ENCODE measurements at places on chromosomes 7 and 10.

DNA sequence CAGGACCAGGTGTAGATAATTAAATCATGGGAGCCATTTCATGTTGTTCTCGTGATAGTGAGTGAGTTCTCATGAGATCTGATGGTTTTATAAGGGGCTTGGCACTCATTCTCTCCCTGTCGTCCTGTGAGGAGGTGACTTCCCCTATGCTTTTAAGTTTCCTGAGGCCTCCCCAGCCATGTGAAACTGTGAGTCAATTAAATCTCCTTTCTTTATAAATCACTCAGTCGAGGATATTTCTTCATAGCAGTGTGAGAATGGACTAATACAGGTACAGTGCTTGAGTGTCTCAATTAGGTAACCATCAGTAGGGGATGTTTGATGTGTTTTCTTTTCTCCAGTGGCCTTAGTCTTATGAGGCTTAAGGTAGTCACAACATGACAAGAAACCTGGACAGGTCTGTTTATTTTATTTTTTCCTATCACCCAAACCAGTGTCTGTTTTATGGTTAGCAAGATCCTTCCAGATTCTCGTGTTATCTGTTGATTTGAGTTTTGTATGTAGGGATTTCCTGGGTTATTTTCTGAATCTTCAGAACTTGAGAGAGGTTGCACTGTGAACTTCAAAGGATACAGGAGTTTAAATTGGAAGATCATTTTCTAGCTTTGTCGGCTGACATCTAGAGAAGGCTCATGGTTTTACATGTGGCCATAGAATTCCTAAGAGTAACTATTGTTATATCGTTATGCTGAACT, 32.1 kb downstream of the UMAD1 start:
- DNase-seq, result no peak

- no peak for DNase-seq
Measured at GRCh38 chr10:68090586-68090985, 15.5 kb upstream of the HERC4 start.

DNA sequence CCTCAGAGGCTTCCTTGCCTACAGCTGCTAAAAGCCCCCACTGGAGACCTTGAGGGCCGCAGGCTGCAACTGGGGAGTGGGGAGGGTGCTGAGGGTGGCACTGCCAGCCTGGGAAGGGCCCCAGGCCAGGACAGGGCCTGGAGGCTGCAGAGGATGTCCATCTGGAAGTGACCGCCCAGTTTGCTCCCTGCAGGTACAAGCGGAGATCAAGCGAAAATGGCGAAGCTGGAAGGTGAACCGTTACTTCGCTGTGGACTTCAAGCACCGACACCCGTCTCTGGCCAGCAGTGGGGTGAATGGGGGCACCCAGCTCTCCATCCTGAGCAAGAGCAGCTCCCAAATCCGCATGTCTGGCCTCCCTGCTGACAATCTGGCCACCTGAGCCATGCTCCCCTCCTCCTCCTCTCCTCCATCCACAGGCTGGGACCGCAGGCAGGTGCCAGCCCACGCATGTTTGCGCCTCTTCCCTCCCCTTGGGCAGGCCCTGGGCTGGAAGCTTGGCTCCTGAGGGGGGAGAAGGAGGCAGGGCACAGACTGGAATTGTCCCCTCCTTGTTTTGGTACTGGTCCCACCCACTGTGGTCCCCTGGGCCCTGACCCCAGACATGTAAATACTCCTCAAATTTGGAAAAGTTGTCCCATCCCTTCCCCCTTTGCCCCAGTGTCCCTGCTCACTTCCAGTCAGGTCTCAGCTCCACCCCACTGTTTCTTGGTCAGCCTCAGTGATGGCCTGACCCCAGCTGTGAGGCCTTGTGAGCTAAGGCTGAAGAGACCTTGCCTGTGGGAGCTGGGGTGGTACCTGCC, 54.4 kb downstream of the ADCYAP1R1 start:
- DNase-seq, result no peak

DNA sequence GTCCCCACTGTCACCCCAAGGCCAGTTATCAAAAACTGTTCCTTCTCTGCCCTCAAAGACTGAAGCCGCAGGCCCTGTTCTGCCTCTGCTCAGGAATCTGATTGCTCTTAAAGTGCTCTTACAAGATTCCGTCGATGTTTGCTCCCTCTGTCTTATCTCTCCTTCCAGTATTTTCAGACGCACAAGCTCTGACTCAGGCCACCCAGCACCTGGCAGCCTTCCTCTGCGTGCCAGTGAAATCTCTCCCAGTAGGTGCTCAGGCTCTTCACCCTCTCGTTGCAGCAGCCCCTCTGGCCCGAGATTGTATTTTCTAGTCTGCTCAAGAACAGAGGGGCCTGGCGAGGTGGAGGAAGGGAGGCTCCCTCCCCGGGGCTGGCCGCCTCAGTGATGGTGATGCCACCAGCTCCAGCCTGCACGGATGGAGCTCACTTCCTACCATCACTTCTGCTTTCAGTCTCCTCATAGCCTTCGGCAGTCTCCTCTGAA, 276.2 kb downstream of the USP6NL start:
- no peak for DNase-seq

- peak; percentile 58 for DNase-seq
Measured at GRCh38 chr10:127556916-127557315, 7.8 kb downstream of the NPS start.

DNA sequence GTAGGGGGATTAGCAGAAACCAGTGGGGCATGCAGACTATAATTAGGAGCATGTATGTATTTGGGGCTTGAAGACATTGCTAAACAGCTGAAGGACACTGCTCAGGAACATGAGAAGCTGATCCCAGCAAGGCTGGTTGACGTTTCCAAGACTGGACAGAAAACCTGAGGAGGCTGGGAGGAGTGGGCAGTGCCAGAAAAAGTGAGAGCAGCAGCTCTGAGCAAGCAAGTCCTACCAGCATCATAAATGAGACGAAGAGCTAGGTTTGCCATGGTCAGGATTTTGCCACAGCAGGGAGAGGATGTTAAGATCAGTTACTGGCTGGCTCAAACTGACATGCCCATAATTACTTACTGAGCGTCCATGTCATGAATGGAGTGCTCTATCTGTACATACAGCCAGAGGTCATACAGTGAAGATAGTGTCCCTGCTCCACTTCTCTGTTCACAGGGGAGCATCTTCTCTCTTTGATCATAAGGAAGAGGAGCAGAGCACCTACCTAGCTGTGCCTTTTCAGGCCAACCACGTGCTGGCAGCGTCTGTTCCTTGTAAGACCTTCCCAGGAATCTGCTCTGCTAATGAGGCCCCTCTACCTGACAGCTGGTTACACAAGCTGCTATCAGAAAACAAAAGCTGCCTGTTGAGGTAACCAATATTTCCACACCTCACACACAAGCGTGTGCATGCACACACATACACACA, 44.7 kb downstream of the PDE1C start:
- DNase-seq, result no peak

DNA sequence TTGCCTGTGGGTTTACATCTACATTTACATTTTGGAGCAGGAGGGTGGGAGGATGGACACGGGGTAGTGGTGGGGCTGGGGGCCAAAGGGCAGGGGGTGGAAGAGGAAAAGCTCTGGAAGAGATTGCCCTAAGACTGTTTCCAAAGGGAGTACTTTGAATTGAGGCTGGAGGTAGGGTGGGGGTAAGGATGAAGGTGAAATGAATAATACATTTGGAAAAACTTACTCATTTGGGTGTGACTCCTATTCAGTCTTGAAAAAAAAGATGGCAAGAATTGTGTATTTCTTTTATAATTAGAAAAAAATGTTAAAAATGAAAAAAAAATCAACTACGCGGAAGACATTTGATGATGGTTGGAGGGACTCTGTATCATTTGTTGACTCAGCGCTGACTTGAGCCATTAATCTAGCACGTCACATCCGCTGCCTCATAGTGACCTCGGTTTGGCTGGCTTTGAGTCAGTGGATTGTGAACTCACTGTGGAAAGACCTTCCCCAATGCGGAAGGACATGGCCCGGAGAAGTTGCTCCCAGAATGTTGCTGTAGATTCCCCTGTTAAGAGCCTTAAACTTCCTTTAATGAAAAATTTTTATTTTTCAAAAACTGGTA, 2.8 kb downstream of the FAM180A start:
- DNase-seq, result peak; percentile 63

- no peak for DNase-seq
Measured at GRCh38 chr7:55155351-55156117, 136.7 kb downstream of the EGFR start.

- DNase-seq, result no peak
Measured at GRCh38 chr10:78025685-78026364, 3.5 kb downstream of the POLR3A start.

DNA sequence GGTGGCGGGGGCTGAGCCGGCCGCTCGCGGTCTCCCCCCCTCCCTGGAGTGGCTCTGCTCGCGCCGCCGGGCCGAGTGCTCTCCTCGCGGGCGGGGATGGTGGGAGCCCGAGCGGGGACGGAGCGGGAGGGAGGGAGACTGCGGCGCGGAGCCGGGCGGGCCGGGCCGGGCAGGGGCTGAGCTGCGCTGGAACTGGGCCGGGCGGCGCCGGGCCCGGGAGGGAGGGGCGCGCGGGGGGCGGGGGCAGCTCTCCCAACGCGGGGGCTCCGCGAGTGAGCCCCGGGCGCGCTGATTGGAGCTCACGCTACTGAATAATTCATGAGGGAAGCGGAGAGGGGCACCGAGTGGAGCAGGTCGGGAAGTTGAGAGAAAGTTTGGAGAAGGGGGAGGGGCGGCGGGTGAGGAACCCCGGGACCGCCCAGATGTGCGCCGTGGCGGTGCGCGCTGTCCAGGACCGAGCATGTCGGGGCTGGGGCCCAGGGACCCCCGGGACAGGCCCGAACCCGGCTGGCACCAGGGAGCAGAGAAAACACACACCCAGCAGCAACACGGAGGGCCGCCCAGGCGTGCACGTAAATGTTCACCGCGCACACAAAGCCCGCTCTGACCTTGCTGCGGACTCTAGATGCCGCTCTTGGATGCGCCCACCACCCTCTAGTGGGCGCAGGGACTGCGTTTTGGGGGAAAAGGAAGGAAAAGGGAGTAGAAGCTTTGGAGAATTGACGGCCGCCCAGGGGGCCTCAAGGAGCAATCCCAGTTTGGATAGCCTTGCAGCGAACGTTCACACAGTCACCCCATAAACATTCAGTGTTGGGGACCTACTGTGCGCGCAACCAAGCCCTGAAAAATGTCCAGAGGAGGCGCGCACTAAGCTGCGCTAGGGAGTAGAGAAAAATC, at the start of gene EPHB4:
Gene EPHB4 (minus strand): TSS at position 194 of the 897 bp plus-strand sequence. CDS start 493 bp downstream, outside the sequence.
- DNase-seq, result peak; percentile 96

DNA sequence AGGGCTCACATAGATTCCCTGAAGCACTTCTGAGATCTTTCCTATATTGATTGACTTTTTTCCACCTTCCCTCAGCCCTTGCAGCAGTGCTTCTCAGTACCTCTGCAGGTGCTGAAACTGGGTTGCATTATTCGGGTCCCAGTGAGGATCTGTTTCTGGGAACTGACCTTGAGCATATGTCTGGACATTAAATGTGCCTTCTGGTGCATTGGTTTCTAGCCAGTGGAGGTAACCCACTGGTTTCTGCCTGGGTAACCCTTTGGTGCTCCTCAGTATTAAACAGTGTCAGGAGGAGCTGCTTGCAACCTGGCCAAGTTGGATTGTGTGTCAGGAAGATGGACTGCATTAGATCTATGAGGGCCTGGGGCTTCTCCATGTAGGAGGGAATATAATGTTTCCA, 213.3 kb upstream of the KCND2 start:
- DNase-seq, result no peak

- no peak for DNase-seq
Measured at GRCh38 chr10:103457176-103457712, 1.5 kb downstream of the CALHM1 start.

DNA sequence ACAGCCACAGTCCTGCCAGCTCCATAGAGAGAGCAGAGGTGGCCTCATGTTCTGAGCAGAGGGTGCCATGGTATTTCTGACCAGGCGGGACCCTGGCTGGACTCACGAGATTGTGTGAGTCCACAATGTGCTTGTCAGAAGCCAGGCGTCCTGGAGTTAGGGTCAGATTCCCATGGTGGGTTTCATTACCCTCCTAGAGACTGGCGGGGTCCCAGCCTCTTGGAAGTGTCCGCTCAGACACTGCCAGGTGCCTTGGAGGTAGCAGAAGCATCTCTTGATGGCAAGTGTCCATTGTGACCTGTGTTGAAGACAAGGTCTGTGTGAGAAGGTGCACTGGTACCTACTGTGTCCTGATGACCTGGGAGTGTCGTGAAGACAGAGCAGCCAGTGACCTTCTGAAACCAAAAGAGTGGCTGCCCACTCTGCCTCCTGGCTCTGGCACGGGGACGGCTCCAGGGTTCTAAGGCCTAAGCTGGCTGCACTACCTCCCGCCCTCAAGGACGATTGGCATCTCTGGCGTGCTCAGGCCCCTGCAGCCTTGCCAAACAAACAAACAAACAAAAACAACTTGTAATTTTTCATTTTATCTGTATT, 56.8 kb downstream of the MGMT start:
- DNase-seq, result no peak

DNA sequence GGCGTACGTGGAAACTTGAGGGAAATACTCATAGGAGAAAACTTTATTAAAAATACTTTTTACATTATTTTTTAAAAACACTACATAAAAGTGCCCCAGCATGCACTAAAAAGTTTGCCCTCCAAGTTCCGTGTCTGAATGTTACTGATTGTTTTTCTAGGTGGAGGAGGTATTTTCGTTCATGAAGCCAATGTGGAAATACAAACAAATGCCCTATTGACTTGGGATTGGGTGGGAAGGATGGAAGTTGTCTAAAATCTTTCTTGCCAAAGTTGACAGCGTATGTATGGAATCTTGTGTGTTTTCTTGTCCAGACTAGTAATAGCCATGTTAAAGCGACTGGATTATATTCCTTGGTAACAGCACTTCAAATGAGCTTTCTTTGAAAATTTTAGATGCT, 1.2 kb downstream of the PROSER2 start:
- no peak for DNase-seq

DNA sequence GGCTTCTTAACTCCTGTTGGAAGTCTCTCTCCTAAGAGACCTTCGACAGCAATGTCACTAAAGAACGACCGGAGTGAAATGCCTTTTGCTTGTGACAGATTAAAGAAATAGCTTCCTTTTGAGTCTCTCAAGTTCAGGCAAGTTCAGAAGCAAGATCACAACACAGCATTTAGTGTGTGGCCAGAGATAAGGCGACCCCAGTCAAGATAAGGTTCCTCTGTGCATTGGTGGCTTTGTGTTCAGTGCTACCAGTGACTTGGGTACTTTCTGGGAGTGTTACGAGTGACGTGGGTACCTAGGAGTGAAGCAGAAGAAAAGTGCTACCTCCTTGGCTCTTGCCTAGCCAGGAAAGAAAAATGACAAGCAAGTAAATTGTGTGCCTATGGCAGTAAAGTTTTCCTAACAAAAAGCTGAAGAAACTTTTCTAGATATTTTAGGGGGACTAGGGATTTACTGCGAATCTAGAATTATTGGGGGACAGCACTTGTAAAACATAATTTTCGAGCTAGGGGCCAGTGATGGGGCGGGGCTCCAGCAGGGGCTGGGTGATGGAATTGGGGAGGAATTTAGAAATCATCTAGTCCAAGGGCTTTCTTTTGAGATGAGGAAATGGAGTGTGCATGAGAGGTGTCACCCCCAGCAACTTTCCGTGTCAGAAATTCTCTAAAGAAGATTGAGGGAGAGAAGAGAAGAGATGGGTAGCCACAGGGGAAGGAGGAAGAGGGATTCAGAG, 191.9 kb upstream of the LYZL2 start:
- DNase-seq, result no peak
